ENCODE measurements at places on chromosomes 5 and 9.

DNA sequence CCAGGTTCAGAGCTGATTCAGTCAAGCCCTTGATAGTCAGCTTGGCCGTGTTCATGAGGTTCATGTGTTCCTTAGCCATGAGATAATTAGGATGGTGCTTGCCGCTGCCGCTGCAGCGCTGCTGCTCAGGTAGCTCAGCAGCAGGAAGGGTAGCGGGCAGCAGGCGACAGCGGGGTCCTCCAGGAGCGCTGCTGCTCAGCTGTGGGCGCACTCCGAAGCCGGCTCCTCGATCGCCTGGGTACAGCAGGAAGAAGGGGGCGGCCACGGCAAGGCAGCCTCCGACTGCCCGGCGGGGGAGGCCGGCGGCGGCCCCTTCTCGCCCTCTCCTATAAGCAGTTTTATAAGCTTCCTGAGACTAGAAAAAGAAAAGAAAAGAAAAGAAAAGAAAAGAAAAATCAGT is 1253.6 kb downstream of the EFNA5 start:
- no peak for DNase-seq

DNA sequence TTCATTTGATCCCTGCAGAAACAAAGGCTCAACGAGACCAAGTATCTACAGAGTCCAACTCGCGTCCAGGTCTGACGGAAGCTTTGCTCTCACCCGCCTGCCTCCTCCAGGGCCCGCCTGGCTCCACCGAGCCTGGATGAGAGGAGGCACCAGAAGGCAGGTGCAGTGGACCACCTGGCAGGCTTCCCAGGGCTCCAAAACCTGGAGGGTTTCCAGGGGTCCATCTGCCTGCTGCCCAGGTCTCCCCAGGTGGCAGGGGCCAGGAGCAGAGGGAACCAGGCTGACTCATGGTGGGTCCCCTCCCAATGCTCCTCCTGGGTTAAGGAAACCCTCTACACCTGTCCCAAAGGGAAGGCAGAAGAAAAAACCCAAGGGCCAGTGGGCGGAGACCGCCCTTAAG is 59.5 kb downstream of the VAV2 start:
- no peak for DNase-seq

GRCh38 chr5:160092960-160093707 is 26.1 kb downstream of the PWWP2A start:
- DNase-seq = no peak

DNA sequence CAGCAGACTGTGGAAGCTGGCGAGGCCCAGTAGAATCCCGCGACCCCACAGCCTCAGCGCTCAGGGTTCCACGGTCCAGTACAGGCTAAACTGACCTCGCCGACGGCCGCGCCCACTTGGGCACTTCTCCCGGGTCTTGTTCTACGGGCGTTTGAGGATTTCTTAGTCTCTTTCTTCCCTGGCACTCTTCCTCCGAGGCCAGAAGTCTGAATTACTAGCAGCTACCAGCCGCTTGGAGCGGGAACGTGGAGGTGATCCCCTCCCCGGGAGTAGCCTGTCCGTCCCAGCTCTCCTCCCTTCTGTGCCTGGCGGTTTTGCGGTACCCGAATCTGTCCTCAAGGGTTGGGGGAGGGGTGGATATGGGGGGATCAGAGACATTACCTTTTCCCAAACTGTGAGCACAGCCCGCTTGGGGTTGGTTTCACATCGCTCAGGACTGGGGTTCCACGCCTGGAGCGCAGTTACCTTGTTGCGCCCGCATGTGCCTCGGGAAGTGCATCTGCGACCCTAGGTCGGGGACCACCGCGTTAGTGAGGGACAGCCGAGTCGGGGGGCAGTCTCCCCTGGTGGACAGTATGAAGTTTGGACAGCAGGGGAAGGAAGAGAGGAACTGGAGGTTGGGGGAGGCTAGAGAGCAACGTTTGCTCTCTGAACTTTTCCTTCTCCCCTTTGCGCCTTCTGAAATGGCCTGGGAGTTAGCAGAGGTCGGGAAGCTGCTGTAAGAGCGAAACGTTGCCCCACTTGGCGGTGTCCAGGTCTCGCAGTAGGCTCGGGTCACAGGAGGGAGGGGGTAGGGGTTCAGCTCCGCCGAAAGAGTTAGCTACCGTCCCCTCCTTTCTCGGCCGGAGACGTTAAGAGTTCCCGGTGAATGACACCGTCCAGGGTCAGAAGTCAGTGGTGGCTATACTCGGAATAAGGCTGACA is 190.8 kb downstream of the MEF2C start:
- no peak for DNase-seq

Measured in cortex of kidney (tissue), 1 donor.